ENCODE measurements at places on chromosomes 6 and 20.
A peak's percentile ranks its signal among the peaks of the same experiment; 100 is the strongest.

DNA sequence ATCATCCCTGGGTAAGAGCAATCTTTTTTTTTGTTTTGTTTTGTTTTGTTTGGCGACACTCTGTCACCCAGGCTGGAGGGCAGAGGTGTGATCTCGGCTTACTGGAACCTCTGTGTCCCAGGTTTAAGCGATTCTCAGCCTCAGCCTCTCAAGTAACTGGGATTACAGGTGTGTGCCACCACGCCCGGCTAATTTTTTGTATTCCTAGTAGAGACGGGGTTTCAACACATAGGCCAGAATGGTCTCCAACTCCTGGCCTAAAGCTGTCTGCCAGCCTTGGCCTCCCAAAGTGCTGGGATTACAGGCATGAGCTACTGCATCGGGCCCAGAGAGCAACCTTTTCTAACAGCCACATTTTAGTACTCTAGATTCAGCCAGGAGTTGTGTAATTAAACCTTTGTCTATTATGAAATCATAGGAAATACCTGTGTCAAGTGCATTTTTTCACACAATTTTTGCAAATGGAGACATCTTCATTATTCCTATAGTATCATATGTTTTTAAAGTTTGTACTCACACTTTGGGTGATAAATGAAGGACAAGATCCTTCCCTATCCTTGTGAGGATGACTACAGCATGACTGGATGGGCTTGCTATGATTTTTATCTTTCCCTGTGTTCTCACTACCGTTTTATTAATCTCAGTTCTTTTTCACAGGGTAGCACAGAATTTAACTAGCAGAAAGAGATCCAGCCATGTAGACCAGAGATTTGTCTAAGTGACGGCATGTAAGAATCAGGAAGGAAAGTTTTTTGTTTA lies 82.6 kb downstream of the OR2B2 start:
- no peaks in the 10 kb centered on the region for H3K27me3 ChIP-seq
- peak overlapping the region; percentile 70 for H3K4me3 ChIP-seq
- no peak for DNase-seq

DNA sequence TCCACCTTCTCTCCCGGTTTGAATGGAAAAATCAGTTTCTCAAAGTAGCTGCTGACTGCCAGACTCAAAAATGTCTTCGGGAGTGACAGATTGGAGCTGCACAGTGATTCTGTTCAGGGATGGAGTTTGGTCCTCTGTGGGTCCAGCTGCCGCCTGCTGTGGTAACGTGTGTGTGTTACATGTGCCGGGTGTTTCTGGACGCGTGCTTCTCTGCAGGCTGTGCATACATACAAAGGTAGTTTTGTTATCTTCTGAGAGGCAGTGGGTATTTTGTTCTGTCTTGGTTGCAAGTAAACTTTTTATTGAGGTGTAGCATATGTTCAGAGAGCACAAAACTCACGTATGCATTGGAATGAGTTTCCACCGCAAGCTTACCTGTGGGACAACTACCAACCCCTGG lies 41.3 kb upstream of the NAA20 start:
- DNase-seq: no peak
- no peaks in the 10 kb centered on the region for H3K27me3 ChIP-seq
- H3K4me1 ChIP-seq: no peaks in the 10 kb centered on the region
- no peaks in the 10 kb centered on the region for H3K36me3 ChIP-seq
- H3K27ac ChIP-seq: no peak overlapping the region

DNA sequence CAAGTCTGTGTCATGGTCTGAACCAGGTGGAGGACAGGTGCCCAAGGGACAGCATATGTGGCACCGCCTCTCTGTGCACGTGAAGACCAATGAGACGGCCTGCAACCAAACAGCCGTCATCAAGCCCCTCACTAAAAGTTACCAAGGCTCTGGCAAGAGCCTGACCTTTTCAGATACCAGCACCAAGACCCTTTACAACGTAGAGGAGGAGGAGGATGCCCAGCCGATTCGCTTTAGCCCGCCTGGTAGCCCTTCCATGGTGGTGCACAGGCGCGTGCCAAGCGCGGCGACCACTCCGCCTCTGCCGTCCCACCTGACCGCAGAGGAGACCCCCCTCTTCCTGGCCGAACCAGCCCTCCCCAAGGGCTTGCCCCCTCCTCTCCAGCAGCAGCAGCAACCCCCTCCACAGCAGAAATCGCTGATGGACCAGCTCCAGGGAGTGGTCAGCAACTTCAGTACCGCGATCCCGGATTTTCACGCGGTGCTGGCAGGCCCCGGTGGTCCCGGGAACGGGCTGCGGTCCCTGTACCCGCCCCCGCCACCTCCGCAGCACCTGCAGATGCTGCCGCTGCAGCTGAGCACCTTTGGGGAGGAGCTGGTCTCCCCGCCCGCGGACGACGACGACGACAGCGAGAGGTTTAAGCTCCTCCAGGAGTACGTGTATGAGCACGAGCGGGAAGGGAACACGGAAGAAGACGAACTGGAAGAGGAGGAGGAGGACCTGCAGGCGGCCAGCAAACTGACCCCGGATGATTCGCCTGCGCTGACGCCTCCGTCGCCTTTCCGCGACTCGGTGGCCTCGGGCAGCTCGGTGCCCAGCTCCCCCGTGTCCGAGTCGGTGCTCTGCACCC lies 109.5 kb upstream of the RAB32 start:
- no peaks in the 10 kb centered on the region for H3K36me3 ChIP-seq
- no peaks in the 10 kb centered on the region for H3K4me1 ChIP-seq
- DNase-seq: no peak
- no peak overlapping the region for H3K4me3 ChIP-seq
- H3K27me3 ChIP-seq: no peaks in the 10 kb centered on the region

GRCh38 chr6:142568857-142569597 lies 267.2 kb downstream of the ADGRG6 start:
- H3K27me3 ChIP-seq: no peaks in the 10 kb centered on the region
- no peak overlapping the region for H3K4me3 ChIP-seq
- peak overlapping the region; percentile 24 for H3K27ac ChIP-seq
- H3K36me3 ChIP-seq: no peaks in the 10 kb centered on the region
- no peaks in the 10 kb centered on the region for H3K4me1 ChIP-seq

- H3K4me1 ChIP-seq: no peaks in the 10 kb centered on the region
- no peaks in the 10 kb centered on the region for H3K27me3 ChIP-seq
- no peak overlapping the region for H3K4me3 ChIP-seq
- H3K36me3 ChIP-seq: no peaks in the 10 kb centered on the region
These were observed 151.8 kb upstream of the HEY2 start for GRCh38 chr6:125597411-125598253.

- DNase-seq: no peak
- H3K27ac ChIP-seq: no peak overlapping the region
- H3K4me1 ChIP-seq: no peaks in the 10 kb centered on the region
- no peaks in the 10 kb centered on the region for H3K36me3 ChIP-seq
These were observed 212.6 kb downstream of the THBS2 start for GRCh38 chr6:169041078-169041477.

DNA sequence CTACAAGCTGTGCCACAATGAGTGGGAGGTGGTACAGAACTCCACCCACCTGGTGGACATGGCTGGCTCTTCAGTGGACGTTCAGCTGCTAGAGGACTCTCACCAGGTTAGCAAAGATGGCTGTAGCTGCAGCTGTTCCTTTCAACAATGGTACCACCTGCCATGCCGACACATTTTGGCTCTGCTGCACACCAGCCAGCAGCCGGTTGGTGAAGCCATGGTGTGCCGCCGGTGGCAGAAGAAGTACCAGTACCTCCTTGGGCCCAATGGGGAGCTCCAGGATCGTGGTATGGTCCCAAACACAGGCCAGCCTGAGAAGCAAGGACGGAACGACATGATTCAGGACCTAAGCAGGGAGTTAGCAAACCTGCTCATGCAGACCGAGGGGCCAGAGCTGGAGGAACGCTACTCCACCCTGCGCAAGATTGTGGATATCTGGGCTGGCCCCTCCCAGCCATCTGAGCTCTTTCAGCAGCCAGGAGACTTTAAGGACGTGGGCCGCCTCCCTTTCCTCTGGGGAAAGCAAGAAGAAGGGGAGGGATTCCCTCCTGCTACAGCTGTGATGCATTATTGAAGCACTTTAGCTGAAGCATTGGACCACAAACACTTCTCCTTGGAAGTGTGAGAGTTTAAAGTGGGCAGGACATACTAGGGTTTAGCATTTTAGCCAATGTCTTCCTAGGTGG lies 2.8 kb upstream of the ZSWIM1 start:
- DNase-seq: no peak
- H3K27ac ChIP-seq: no peak overlapping the region
- H3K4me1 ChIP-seq: peaks cover 8% of the 10 kb centered on the region
- no peaks in the 10 kb centered on the region for H3K36me3 ChIP-seq
- no peaks in the 10 kb centered on the region for H3K27me3 ChIP-seq
- no peak overlapping the region for H3K4me3 ChIP-seq

GRCh38 chr20:53718142-53719021 lies 124.7 kb upstream of the ZNF217 start:
- DNase-seq: no peak

DNA sequence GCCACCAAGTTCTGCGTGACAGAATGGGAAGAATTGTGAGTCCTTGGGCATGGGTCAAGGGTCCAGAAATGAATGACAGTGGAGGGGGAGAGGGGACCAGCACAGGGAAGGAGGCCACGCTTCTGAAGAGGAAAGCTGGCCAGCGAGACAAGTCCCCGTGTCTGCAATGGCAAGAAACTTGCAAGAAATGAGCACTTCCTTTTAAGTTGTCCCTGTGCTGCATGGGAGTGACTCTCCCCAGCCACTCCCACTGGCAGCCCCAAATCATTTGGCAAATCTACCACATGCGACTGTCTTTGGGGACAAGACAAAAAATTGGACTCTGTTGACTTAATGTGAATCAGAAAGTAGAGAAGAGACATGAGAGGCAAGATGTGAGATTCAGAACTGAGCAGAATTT lies 242.2 kb upstream of the RREB1 start:
- H3K27ac ChIP-seq: no peak overlapping the region
- H3K4me1 ChIP-seq: no peaks in the 10 kb centered on the region
- no peaks in the 10 kb centered on the region for H3K36me3 ChIP-seq
- DNase-seq: no peak

DNA sequence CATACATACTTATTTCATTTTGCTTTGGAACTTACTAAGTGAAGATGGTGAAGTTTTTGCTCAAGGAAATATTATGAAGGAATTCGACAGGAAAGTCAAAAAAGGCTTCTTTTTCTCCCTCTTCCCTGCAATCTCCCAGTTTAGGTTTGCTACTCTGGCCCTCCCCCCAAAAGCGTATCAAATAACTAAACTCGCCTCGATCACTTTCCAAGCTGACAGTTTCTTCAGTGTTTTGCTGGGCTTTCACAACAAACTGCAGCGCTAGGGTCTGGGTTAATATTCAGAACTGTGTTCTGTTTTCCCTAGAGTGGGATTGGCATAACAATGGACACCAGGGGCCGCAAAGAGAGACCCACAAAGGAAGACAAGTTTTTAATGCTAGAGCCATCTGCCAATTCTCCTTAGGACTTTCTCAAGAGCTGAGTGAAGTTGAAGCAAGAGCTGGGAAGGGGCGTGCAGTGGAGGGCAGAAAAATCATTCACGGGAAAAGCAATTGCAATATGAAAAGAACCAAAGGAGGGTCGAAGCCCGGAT lies 57.8 kb downstream of the ATP9A start:
- no peak for DNase-seq
- H3K27me3 ChIP-seq: no peaks in the 10 kb centered on the region
- no peaks in the 10 kb centered on the region for H3K4me1 ChIP-seq
- no peak overlapping the region for H3K27ac ChIP-seq
- no peak overlapping the region for H3K4me3 ChIP-seq
- H3K36me3 ChIP-seq: no peaks in the 10 kb centered on the region

DNA sequence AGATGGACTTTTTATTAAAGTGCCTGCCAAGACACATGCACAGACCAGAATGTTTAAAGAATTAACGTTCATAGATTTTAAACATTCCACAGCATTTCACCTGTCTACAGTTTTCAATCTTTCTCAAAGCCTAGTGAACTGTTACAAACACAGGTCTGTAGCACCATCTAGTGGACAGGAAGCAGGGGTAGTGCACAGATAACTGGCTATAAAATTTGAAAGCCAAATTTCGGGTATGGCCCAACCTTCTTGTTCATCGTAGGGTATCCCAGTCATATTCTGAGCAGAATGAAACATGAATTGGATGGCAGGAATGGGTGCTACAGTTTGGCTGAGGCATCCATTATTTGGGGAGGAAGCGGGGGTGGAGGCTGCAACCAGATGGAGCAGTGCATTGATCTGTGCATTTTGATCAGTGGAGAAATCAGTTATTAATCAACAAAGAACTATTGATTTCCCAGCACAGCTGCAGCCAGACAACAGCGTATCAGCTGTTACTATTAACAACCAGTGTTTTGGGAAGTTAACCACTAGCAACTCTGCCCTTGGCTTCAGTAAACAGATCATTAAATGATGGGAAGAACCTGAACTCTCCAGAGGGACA lies 56.1 kb upstream of the B3GAT2 start:
- no peak for DNase-seq
- no peaks in the 10 kb centered on the region for H3K27me3 ChIP-seq
- no peaks in the 10 kb centered on the region for H3K36me3 ChIP-seq

DNA sequence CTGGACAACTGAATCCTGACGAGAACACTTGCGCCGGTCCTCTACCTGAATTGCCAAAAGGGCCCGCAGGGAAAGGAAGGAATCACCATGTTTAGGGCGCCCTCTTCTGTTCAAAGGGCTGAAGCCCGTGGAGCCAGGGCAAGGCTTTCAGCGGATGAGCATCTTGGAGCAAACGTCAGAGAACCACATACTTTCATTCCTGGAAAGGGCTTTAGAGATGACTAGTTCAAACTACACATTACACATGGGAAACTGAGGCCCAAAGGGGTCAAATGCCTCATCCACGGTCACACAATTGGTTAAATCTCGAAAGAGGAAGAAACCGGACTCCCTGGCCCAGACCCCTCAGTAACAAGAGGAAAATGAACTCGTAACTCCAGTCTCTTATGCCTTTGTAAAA lies 11.5 kb upstream of the ZNF133 start:
- peak; percentile 28 for DNase-seq
- no peak overlapping the region for H3K4me3 ChIP-seq
- no peaks in the 10 kb centered on the region for H3K4me1 ChIP-seq
- H3K36me3 ChIP-seq: no peaks in the 10 kb centered on the region

DNA sequence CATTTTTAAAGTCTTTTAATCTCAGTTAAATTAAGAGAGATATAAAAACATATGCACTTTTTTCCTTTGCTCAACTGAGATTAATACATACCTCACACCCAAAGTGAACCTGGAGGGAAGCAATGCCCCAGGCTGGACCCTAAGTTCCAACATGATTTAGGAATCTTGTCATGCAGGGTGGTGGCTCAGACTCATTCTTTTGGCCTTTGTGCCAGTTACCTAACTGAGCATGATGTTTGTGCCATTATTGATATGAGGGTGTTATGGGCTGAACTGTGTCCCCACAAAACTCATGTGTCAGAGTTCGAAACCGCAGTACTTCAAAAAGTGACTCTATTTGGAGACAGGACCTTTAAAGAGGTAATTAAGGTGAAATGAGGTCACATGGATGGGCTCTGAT lies 188.0 kb downstream of the ARHGAP18 start:
- no peak overlapping the region for H3K4me3 ChIP-seq
- no peak overlapping the region for H3K27ac ChIP-seq
- no peak for DNase-seq

DNA sequence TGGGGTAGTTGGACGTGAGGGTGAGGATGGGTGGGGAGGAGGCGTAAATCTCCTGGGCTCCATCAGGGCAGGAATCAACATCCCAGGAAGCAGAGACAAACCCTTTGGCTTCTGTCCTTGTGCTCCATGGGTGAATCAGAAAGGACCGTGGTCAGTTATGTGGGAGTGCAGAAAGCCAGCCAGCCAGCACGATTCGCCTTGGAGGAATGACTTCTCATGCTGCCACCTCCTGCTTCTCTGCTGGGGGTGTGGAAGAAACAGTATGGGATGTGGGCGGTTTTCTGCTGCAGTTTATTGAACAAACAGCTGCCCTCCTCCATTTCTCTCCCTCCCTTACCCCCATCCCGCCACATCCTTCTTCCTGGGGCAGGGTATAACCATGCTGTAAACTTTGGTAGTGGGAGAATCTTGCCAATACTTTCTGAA lies 214.5 kb downstream of the SOX4 start:
- H3K4me3 ChIP-seq: no peak overlapping the region
- no peak overlapping the region for H3K27ac ChIP-seq
- H3K4me1 ChIP-seq: no peaks in the 10 kb centered on the region
- no peaks in the 10 kb centered on the region for H3K36me3 ChIP-seq
- H3K27me3 ChIP-seq: no peaks in the 10 kb centered on the region
- DNase-seq: no peak

Data from naive thymus-derived CD4-positive, alpha-beta T cell (primary cell).